Neural progenitor cell (in vitro differentiated cells): ENCODE measurements at places on chromosomes 12 and 14.

- H3K4me3 ChIP-seq = no peak overlapping the region
- DNase-seq = no peak
- H3K36me3 ChIP-seq = no peaks in the 10 kb centered on the region
- H3K27me3 ChIP-seq = no peaks in the 10 kb centered on the region
Observed at GRCh38 chr14:29630566-29631160, 297.0 kb downstream of the PRKD1 start.

DNA sequence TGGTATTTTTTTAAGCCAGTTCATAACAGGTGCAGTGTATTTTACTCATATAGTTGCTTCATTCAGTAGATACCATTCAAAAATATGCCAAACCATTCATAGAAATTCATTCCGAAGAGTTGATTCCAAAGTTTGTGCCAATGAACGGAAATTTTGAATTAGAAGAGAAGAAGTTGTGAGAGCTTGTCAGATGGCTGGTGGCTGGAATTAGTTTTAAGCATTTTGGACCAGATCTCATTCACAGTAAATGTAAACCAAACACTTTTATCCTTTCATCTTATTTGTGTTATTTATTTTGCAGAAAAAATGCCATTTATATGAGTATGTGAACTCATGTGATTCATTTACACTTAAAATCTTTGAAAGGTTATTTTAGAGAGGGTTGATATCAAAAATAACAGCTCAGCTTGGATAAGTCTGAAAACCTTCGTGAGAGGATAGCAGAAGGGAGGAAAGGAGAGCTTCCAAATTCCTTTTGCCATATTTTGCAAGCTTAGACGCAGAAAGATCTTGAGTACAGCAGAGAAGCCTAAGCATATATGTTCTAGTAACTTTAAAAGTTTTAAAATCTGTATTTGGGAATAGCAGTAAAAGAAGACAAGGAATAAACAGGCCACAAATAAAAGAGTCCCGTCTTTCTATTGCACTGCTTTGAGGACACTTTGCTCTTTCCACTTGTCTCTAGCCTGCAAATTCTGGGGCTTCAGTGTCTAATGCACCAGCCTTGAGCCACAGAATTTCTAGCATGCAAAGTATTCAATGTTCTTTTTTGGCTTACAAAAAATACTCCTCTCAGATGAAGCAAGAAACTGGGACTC is 253.6 kb upstream of the FLRT2 start:
- H3K36me3 ChIP-seq = no peaks in the 10 kb centered on the region
- no peaks in the 10 kb centered on the region for H3K27me3 ChIP-seq
- H3K4me1 ChIP-seq = no peaks in the 10 kb centered on the region

GRCh38 chr12:128444598-128444997 is 177.6 kb downstream of the TMEM132C start:
- peaks cover 16% of the 10 kb centered on the region for H3K4me1 ChIP-seq
- H3K36me3 ChIP-seq = no peaks in the 10 kb centered on the region
- H3K4me3 ChIP-seq = no peak overlapping the region
- no peak for DNase-seq

GRCh38 chr12:106088811-106089485 is 49.8 kb downstream of the NUAK1 start:
- H3K4me3 ChIP-seq = no peak overlapping the region
- no peaks in the 10 kb centered on the region for H3K36me3 ChIP-seq
- H3K27ac ChIP-seq = no peak overlapping the region
- DNase-seq = no peak
- H3K4me1 ChIP-seq = peaks cover 9% of the 10 kb centered on the region

DNA sequence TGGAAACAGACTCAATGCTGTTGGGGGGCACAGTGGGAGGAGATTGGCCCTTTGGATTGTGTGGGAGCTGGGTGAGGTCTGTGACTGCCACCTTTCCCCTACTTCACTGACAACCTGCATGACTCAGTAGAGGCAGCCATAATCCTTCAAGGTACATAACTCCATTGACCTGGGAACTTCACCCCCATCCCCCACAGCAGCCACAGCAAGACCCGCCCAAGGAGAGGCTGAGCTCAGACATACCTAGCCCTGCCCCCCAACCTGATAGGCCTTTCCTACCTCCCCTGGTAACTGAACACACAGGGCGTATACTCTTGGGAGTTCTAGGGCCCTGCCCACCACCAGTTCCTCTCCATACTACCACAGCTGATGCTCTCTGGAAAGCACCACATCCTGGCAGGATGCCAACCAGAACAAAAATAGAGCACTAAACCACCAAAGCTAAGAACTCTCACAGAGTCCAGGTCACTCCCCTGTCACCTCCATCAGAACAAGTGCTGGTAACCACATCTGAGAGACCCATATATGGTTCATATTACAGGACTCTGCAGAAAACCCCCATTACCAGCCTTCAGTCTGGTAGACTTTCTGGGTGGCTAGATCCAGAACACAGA is 703.9 kb downstream of the FSCB start:
- no peak for DNase-seq
- no peak overlapping the region for H3K27ac ChIP-seq
- H3K4me3 ChIP-seq = no peak overlapping the region
- no peaks in the 10 kb centered on the region for H3K27me3 ChIP-seq
- no peaks in the 10 kb centered on the region for H3K36me3 ChIP-seq

DNA sequence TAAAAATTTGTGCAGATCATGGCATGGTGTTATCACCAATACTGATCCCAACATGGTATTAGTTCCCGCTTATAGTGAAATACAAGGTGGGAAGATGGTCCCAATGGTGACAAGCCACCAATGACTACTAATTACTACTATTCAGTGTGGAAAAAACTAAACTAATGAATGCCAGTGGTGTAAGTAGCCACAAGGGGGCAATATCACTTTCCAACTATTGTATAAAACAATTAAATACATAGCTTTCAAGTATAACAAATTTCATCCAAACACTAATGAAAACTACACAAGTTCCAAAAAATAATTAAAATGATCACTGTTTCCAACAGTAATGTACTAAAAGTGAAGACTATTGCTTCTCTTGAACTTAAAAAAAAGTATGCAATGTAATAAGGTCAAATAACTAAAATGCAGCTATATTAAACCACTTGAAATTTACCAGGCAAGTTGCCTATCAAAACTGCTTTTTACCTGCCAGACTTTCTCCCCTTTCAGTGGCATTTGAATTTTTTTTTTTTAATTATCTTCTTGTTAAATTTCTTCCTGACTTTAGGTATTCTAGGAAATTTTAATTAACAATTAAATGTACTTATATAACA is 58.0 kb downstream of the PAPLN start:
- H3K27ac ChIP-seq = no peak overlapping the region
- no peaks in the 10 kb centered on the region for H3K27me3 ChIP-seq
- H3K4me3 ChIP-seq = no peak overlapping the region
- no peaks in the 10 kb centered on the region for H3K4me1 ChIP-seq

DNA sequence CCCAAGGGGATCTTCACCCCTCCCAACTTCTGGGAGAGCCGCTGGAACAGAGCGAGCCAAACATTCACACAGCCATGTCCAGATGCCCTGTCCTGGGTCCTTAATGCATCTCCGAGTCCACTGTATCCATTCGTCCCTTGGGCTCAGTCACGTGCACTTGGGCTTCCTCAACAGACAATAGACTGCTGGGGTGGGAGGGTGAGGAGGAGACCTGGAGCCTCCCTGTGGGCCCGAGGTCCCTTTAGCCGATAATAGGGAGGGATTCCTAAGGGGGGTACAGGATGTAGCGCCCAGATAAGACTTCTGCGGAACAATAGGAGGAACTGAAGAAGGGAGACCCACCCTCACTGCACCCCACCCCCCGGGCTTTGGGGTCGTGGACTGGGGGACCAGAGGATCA is 6.7 kb downstream of the ARHGEF25 start:
- no peak overlapping the region for H3K4me3 ChIP-seq
- no peaks in the 10 kb centered on the region for H3K36me3 ChIP-seq
- DNase-seq = no peak

DNA sequence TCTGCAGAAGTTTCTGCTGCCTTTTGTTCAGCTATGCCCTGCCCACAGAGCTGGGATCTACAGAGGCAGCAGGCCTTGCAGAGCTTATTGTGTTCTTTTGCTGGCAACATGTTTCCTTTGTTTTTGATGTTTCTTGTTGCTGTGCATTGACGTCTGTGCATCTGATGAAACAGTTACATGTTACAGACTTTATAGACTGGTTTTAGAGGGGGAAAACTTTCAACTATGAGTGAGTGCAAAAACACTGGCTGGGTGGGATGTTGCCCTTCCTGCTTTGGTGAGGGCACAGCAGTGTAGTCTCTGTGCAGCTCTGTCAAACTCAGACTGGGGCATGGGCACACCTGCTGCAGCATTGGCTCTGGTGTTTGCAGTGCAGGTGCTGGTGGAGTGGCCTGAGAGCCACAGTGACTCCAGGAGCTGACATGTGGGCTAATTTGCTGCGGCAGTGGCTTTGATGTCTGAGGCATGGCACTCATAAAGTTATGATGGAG is 26.9 kb downstream of the CLEC6A start:
- no peak overlapping the region for H3K27ac ChIP-seq
- no peaks in the 10 kb centered on the region for H3K36me3 ChIP-seq
- H3K4me1 ChIP-seq = peaks cover 12% of the 10 kb centered on the region
- DNase-seq = no peak
- H3K27me3 ChIP-seq = no peaks in the 10 kb centered on the region

GRCh38 chr12:5262450-5262849 is 169.5 kb upstream of the NTF3 start:
- H3K4me1 ChIP-seq = peaks cover 17% of the 10 kb centered on the region
- H3K36me3 ChIP-seq = no peaks in the 10 kb centered on the region
- H3K4me3 ChIP-seq = no peak overlapping the region
- no peaks in the 10 kb centered on the region for H3K27me3 ChIP-seq

DNA sequence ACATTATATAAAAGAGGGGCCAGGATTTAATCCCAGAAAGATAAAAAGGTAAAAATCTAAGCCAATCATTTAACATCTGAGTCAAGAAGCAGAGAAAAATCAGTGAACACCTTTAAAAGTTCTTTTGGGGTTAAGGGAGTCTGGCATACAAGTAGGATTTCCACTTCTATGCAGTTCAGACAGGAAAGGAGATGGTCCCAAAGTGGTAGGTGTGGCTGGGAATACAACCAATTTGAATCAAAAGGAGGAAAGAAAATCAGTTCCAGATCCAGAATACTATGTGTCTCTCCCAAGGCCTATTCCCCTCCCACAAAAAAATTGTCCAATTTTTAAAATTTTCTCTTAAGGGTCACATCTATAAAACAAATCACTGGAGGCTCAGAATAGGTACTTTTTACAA is 167.4 kb downstream of the PHLDA1 start:
- H3K36me3 ChIP-seq = no peaks in the 10 kb centered on the region
- DNase-seq = no peak
- H3K4me3 ChIP-seq = no peak overlapping the region
- no peaks in the 10 kb centered on the region for H3K27me3 ChIP-seq
- H3K27ac ChIP-seq = no peak overlapping the region

DNA sequence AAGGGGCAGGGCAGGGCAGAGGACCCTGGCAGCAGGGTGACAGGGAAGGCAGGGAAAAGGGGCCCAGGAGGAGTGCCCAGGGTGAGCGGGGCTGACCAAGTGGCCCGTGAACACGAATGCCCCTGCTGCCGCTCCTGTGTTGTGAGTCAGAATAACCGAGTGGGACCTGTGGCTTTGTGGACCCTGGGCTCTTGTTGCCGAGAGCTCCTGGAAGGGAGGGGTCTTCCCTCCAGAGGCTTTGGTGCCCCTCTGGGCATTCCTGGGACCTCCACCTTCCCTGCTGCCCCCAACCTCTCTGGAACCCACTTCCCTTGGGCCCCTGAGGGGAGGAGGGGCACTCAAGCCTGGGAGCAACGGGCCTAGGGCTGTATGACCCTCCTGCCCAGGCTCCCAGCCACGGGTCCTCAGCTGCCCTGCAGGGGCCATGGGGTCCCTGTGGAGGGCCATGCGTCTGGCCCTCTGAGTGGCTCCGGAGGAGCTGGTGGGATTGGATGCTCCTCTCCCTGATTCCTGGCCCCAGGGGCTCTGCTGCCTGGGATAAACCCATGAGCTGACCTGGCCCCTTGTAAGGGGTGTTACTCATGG is 319.4 kb downstream of the TMEM121 start:
- no peak overlapping the region for H3K4me3 ChIP-seq
- no peaks in the 10 kb centered on the region for H3K4me1 ChIP-seq
- no peaks in the 10 kb centered on the region for H3K27me3 ChIP-seq
- no peak overlapping the region for H3K27ac ChIP-seq
- no peak for DNase-seq
- H3K36me3 ChIP-seq = no peaks in the 10 kb centered on the region
